ENCODE measurements at places on chromosomes 11 and 22.

- DNase-seq: no peak
Observed at GRCh38 chr22:46857142-46857884, 94.9 kb downstream of the TBC1D22A start.

GRCh38 chr11:33941637-33942160 lies 49.8 kb upstream of the LMO2 start:
- DNase-seq: no peak

DNA sequence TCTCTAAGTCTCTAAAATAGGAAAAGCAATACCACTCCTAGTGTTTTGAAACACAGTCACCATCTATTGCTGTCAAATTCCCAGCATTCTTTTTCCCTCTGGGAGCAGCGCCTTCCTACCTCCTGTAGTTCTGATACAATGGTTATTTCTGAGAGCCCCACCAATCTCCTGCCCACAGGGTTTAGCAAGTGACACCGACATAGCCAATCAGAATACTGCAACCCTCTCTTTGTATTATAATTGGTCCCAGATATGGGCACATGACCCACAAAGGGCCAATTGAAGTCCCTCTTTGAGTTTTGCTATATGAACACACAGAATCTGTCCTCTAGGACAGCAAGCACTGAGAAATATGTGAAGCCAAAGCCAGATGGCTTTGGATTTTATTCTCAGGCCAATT lies 16.9 kb upstream of the ARHGAP42 start:
- no peak for DNase-seq

DNA sequence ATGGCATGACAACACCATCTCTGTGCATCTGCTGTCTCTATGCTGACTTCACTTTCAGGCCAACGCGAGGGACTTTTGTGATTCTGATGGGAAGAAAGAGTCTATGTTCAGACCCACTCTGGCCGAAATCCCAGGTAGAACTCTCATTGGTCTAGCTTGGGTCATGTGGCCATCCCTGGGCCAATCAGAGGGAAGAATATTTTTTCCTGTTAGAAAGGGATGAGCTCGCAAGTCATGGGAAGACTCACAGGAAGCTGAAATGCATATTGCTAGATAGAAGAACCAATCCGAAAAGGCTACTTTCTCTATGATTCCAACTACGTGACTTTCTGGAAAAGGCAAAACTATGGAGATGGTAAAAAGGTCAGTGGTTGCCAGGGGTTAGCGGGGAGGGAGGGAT lies 56.0 kb upstream of the LINC01488 start:
- no peak for DNase-seq

- DNase-seq: no peak
Observed at GRCh38 chr11:6862961-6863360, at the start of gene OR10A2. OR10A2 (plus strand) TSS chr11:6863057; CDS start chr11:6869755, 6,698 bp downstream.

DNA sequence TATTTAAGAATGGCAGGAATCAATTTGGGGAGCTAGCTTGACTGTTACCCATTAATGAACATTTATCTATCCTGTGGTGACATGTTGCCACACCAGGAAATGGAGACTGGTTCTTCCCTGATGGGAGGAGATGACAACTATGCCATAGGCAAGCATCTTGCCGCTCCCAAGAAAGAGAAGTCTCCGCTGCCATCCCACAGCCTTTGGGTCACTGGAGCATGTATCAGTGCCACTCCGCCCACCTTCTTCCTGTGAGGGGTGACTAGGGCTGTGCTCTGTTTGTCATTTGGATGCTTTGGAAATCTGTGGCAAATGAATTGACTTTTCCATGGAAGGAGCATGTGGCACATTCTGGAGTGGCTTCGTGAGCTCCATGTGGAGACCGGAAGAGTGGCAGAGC lies 6.5 kb downstream of the STIP1 start:
- no peak for DNase-seq

DNA sequence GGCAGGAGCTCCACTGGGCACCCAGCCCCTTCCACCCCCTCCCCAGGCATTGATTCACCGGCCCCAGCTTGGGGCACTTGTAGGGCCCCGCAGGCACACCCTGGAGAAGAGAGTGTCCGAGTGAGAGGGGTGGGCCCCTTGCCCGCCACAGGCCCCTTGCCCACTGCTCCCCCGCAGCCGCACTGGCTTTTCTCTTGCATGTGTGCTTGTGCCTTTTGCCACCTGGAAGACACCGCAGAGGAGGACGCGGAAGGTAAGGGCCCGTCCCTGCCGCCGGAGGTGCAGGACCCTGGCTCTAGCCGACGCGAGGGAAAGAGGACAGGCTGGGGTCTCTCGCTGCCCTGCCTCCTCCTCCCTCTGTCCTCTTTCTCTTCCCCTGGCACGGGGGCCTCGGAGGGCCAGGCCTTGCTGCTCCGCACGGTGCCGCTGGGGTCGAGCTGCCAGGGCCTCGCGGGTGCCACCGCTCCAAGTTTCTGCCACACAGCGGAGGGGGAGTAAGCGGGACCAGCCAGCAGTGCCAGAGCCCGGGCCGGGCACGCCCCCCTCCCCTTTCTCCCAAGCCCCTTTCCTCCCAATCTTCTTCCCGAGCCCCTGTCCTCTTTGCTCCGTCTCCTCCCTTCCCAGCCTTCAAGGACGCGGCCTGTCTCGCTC lies 9.5 kb downstream of the TNNT3 start:
- no peak for DNase-seq

- DNase-seq: no peak
Observed at GRCh38 chr22:16932577-16932976, 75.4 kb downstream of the GAB4 start.

- DNase-seq: no peak
Observed at GRCh38 chr11:19683141-19683805, 29.4 kb upstream of the NAV2 start.

DNA sequence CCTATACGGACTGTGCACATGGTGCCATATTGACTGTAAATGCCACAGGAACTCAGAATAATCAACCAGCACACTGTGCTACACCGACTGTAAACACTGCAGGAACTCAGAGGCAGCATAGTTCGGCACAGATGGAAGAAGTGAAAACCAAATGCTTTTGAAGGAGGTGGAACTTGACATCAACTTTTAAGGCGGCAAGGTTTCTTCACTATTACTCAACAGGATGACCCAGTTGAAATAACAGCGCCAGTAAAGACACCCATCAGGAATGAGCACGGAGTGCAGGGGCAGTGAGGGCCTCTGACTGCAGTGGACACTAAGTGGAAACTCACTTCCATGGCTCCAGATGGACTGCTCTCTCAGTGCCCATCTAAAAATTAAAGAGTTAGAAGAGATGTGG lies 15.7 kb downstream of the TESMIN start:
- no peak for DNase-seq

- DNase-seq: no peak
Observed at GRCh38 chr22:29306835-29307595, 565 bp downstream of the GAS2L1 start.

- DNase-seq: no peak
Observed at GRCh38 chr11:13947379-13947778, 15.1 kb upstream of the SPON1 start.

- DNase-seq: no peak
Observed at GRCh38 chr11:60158636-60159035, 24.2 kb downstream of the MS4A6A start.

DNA sequence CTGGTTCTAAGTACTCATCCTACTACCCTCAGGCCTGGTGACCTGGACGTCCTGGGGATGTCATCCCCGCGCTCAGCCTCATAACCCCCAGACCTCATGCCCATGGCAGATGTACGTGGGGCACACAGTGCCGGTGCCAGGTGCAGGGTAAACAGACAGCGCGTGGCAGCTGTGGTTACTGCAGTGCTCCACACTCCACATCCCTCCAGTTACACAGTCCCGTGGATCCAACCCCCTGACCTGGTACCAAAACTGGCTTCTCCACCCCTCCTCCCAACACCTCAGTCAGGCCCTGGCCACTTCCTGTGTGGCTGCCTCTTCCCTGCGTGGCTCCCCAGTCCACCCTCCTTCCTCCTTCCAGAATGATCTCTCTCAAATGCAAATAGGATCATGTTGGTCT lies 95.2 kb downstream of the DSCAML1 start:
- DNase-seq: no peak

- no peak for DNase-seq
Observed at GRCh38 chr11:36729825-36730224, 131.8 kb upstream of the RAG2 start.

GRCh38 chr11:63017306-63017974 lies 1.8 kb upstream of the SLC22A8 start:
- DNase-seq: no peak

- no peak for DNase-seq
Observed at GRCh38 chr11:94305146-94305545, 766 bp downstream of the IZUMO1R start.

DNA sequence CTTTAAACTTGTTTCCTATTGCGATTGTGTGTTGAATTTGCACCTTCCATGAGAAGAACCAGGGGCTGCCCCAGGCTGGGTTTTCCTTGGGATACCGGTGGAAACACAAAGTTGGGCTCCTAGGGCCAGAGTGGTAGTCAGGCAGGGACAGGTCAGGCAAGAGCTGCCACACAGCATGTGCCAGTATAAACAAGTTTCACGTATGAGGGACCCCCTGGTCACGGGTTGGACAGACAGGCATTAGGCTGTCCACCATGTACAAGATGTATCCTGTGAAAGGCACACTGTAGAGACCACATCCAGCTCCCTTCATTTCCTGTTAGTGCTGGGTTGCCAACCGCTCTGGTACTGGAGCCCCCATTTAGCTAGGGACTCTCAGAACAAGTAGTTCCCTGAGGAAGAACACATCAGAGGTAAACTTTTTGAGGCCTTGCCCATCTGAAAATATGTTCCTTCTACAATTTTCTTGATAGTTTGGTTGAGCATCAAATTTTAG lies 8.8 kb downstream of the UPB1 start:
- DNase-seq: no peak

- no peak for DNase-seq
Observed at GRCh38 chr11:1529286-1529685, 42.7 kb upstream of the MOB2 start.

DNA sequence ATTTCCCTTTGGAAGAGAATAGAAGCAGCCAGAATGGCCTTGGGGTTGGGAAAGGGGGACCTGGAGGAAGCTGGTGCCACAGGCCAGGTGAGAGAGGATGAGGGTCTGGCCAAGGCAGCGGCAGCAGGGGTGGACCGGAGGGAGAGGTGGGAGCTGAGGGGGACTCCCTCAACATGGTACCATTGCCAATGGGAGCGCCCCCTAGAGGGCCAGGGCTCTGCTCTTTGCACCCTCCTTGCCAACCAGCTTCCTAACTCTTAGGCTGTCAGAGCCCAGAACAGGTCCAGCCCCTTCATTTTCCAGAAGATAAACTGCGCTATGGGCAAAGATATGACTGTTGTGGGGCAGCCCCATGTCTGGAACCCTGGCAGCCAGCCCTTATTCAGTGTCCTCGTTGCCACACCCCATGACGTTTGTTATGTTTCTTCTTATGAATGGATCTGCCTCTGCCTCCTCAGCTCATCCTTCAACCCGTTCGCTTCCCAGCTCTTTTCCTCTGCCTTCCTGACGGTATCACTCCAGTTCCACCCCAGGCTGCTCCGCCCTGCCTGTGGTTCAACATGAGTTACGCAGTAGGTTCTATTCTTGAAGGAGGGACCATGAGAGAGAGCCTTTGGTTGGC lies 185.2 kb downstream of the GRIK4 start:
- DNase-seq: no peak

- no peak for DNase-seq
Observed at GRCh38 chr11:126140926-126141280, 70.5 kb downstream of the RPUSD4 start.

- peak; percentile 74 for DNase-seq
Observed at GRCh38 chr11:122642472-122642922, 13.0 kb upstream of the UBASH3B start.

- no peak for DNase-seq
Observed at GRCh38 chr11:45684440-45684839, 19.0 kb upstream of the CHST1 start.

DNA sequence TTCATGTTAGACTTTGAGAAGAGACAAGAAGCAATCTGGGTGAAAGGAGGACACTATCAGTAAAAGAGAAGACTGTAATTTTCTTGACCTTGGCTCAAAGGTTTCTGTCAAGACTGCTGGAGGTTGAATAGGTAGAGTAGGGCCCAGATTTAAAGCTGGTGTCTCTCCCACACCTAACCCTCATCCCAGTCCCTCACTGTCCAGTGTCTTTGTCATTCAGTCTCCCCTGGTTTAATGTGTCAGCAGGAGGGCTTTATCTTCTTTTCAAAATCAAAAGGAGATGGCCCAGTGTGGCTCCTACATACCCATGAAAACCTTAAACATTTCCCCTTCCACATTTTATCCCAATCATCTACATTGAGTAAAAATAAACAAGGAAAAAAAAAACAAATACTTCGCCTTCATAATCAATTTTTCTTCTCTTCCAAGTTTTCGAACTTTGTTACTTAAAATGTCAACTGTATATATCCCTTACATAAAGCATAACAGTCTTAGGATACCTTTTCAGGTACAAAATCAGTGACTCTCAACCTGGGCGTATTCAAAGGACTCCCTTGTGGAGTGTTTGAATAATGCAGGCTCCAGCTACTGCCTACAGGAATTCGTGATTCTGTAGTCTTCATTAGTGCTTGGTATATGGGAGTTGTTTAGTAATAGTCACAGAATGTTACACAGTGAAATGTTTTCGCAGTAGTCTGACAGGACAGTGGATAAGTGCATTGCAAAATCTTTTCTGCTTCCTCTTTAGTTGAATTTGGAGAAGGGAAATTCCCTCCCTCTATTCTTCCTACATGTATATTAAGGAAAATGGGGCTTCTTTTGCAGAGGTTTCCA lies 87.2 kb downstream of the FAT3 start:
- no peak for DNase-seq

GRCh38 chr11:11553573-11553972 lies 68.2 kb downstream of the GALNT18 start:
- DNase-seq: no peak

DNA sequence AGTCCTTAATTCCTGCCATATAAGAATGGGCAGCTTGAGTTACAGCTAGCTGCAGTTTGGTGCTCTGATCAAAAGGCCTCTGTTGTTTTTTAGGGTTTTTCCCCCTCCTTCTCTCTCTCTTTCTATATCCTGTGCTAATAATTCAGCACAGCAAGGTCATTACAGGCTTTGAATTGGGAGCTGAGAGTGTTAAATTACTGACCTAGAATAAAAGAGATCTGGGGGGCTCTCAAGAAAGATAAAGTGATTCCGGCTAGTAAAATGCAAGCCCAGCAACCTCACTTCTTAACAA lies 84.9 kb downstream of the CSTPP1 start:
- DNase-seq: no peak

DNA sequence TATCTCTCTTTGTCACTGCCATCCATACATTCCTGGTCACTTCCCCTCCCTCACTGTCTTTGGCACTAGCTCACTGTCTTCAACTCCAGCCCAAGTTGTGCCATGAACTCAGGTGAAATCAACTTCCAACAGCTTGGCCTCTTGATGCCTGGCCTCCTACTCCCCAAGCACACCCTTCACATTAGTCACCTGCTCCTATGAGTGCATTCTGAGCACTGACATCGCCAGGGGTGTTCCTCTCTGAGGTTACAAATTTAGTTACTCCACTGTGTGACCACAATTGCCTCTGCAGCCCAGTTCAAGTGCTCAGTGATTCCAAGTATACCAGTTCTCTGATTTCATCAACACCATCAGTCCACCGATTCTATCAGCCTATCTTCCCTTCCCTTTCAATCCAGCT lies 10.8 kb downstream of the DRD2 start:
- no peak for DNase-seq

- no peak for DNase-seq
Observed at GRCh38 chr11:87392665-87393064, 354.9 kb downstream of the TMEM135 start.
